ENCODE measurements at places on chromosomes 1 and 21. TPM values are rescaled to one million over a fixed set of nuclear protein-coding genes. Genes with fewer than 3 reads are reported as not detected.

The MAP3K21 gene
- 11.8 TPM for total RNA-seq

The RPTN gene
- not detected for total RNA-seq

The SLAMF6 gene
- not detected for total RNA-seq

The P3R3URF gene
- not detected for total RNA-seq

The GNG4 gene
- total RNA-seq, result 15.4 TPM

The KCND3 gene
- 0.05 TPM for total RNA-seq

The GCSAML gene
- total RNA-seq, result not detected
